ENCODE measurements at places on chromosomes 1 and 21.

GRCh38 chr1:202106340-202107254 is 16.1 kb upstream of the GPR37L1 start:
- DNase-seq = no peak

DNA sequence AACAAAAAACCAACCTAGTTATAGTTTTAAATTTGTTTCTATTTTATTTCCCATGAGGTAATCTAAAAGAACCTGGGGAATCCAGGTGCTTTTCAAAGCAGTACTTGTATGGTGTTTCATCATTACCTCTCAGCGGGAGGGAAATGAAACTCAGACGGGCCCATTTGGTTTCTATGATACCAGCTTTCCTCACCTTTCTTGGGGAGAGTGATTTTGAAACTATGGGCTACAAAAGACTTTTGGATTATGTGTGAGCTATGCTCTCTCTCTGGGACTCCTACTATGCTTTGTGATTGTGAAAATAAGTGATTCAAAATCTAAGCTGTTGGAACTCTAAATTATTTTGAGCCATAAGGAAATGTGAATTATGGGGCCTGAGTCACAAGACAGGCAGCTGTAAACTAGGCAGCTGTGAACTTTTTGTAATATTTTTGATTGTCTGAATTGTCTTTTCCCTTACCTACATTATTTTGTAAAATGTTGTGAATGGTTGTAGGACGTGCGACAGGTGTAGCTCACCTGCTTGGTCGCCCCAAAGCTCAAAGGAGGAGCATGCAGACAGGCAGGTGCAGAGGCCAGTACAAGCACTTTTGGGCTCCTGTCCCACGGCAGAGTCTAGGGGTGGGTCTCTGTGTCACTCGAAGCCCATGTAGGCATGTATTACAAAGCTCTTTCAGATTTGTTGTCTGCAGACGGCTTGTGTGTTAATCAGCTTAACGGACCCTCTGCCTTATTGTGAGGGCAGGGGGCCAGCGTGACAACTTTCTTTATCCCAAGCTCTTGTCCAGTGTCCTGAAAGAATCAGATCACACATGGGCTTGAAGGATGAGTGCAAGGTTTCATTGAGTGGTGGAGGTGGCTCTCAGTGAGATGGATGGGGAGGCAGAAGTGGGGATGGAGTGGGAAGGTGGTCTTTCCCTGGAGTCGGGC is 64.8 kb upstream of the BACH1 start:
- no peak for DNase-seq

DNA sequence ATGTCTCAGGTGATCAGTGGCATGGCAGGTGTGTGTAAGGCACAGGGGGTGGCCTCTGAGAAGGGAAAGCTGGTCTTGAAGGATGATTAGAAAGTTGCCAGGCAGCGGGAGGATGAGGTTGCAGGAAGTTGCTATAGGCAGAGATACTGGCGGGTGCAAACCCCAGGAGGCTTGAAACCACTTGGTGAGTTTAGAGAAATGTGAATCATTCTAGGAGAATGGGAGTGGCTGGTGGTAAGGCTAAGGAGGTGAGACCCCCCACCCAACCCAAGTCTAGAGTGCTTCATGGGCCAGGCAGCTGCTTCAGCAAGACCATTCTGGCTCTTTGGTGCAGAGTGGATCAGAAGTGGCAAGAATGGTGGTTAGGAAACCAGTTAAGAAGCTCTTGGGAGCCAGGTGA is 9.0 kb downstream of the SH2D2A start:
- DNase-seq = no peak

GRCh38 chr1:179090522-179090921 is 8.7 kb downstream of the TOR3A start:
- DNase-seq = no peak

- no peak for DNase-seq
Observed at GRCh38 chr1:17183388-17184160, 21.4 kb upstream of the PADI1 start.

GRCh38 chr1:26747048-26747447 is 40.7 kb upstream of the PIGV start:
- no peak for DNase-seq

DNA sequence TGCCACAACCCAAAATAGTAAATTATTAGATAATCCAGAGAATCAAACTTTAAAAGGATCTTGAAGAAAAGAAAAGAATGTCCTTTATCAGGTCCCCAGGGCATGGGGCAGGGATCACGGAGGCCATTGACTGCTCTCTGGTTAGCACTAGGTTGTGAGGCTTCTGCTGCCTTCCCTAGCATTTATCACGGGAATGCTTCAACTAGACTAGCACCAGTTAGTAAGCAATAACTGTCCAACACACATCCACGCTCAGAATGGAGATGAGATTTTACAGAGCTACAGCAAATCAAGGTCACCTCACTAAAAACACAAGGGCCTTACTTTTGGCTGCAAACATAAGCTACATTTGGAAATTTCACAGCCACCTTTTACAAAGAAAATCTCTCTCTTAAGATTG is 304.0 kb downstream of the NFIA start:
- no peak for DNase-seq

- DNase-seq = no peak
Observed at GRCh38 chr1:199129247-199129646, 490.4 kb downstream of the PTPRC start.

DNA sequence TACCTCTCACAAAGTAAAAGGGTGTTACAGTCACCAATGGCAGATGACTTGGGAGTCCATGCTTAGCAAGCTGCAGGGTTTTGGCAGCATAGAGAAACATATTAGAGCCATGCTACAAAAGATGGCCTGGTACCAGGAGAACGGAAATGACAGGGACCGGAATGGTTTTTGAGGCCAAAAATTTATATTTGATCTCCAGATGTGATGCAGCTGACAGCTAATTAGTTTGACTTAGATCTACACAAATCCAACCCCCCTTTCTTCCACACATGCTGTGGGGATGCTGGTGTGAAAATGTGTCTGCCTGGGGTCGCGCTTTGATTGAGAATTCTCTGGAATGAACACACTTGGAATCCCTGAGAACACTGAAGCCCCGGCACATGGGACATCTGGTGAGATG is 26.5 kb downstream of the SYF2 start:
- DNase-seq = no peak

DNA sequence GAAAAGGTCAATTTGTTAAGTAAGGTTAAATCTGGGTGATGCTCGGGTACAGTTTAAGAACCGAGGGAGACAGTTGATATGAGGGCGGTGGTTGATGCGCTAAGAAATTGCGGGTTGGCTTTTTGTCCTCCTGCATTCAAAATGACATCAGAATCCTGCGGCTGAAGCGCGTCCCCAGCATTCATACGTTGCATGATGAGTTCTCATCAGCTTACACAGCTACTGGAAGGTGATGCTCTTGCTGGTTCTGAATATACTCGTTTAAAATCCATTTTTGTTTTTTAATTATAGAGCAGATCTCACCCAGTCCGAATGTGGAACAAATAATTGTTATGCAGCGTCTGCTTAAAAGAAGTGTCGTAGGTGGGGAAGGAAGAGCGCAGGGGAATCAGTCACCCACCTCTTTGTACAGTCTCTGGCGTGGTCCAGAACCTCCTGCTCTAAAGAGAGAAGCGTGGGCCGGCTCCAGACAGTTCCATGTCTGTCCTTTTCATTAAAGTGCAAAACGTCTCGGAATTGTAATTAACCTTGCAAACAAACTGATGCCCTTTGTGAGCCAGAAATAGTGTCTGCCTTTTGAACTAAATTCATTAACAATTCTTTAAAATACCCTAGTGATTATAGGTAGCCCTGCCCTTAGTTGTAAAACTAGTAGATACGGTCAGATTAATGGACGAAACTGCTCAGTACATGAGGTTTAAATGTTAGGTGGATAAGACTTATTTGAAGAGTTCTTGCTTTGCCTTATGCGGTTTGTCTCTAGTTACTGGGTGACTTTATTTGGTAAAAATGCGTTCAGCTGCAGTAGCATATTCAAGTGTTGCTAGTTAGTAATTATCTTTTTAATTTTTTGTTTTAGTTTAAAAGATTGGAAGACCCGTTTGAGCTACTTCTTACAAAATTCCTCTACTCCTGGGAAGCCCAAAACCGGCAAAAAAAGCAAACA is 741 bp downstream of the RGS2 start:
- DNase-seq = peak; percentile 69

DNA sequence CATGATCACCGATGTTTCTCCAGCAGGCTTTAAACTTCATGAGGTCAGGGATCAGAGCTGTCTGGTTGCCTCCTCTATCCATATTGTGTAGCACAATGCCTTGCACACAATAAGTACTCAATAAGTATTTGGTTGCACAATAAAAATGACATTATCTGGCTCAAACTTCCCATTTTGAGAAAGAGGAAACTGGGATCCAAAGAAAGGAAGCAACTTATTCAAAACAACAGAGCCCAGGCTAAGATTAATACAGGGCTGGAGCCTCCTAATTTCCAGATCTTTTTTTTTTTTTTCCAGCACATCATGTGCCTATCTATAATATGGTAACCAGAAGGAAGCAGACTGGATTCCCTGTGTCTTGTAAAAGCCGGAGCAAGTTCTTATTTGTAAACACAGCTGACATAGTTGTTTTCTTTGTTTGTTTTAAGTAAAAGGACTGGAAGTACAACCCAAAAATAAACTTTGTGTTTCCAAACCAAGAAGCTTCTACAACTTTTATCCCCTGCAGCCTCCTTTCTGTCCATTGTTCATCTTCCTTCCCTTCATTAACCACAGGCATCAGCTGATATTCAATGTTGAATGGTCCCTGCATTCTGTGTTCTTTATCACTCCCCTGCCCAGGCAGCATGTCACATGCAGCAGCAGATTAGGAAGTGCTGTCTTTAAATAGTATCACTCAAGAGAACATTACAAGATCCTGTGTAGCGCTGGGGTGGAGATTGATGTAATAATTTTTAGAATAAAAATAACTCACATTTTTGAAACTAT is 71.2 kb upstream of the HOOK1 start:
- no peak for DNase-seq
